ENCODE measurements at places on chromosomes 5 and 9. TPM values are rescaled to one million over a fixed set of nuclear protein-coding genes. Genes with fewer than 3 reads are reported as not detected.

DNA sequence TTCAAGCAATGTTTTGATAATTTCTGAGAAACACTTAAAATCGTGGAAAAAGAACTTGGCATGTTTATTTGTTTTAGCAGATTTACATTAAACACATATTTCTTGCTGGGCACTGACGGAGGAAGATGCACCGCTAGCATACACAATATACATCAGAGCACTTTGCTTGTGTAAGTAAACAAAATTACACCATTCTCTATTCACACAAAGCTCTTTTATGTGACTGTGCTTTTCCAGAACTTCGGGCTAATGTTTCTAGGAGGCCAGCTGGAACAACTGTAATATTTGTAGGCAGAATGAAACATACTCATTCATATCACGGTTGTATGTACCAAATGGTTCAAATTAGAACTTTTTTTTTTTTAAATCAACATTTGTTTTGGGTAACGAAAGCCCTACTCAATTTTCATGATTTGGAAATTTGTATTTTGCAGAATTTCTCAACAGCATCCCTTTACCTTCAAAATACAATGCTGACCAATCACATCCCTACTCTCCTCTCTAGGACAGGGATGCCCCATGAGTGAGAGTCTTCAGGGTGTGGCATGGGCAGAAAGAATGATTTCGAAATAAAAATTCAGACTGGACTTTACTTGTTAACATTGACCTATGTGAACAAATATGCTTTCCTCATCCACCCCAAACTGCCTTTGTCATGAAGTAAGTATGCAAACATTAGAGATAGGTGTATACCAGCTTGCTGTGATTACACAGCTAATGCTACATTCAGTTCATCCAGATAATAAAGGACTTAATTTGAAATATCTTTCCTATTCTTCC, 425.1 kb downstream of the BNC2 start:
- no peak for DNase-seq

DNA sequence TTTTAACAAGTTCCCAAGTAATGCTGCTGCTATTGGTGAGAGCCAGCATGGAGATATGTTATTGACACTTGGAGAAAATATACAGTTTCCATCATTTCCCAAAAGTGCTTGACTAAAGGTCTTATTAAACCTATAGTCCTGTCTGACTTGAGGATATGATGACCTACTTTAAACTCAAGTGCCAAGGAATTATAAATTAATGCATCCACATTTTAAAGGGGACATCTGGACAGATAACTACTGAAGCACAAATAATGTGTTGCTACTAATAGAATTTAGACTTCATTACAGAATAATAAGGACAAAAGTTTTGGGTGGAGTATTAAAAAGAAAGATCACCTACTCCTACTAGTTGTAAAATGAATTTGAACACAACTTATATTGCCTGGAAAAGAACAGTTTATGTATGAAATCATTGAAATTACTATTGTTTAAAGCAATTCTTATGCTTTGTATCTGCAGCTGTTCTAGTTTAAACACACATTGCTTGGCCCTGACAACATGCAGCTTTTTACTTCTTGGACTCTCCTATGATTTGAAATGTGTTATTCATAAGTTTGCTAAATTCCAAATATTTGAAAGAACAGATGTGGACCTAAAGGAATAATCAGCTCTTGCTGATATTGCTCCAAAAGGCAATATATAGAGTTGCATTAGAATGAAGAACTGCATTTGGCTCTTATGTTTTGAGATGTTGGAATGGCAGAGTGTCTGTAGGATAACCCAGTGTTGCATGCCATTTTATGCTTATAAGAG, 73.4 kb downstream of the SGCD start:
- DNase-seq = no peak

DNA sequence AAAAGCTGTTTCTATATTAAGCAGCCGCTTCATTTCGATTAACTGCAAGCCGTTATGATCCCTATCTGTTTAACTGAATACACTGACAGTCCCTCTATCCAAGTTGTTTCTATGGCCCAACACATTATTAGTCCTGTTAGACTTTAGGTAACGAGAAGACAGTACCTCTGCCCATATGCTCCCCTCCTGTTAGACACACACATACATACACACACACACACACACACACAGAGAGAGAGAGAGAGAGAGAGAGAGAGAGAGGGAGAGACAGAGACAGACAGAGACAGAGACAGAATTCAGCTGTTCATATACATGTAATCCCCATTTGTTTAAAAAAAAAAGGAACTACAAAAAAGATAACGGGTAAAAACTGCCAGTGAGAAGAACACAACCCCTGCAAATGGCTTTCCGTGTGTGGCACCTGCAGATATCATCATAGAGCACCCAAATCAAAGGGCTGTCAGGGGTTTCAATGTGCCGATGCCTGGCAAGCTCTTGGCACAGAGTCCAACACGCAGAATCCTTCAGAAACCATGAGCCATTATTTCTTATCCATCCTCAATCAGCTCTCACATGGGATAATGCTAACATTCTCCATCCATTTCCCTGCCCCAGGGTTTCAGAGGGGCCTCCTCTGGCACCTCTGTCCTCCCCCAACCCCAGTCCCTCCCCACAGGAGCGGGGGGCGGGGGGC, 144.0 kb downstream of the MYO10 start:
- DNase-seq = no peak

REEP2 gene
- 26.9 TPM for total RNA-seq

PCDHAC2 gene
- total RNA-seq = 2.3 TPM

GRCh38 chr5:32613050-32613672, 27.8 kb downstream of the SUB1 start:
- peak; percentile 95 for DNase-seq

GABBR2 gene
- total RNA-seq = 6.7 TPM

DNA sequence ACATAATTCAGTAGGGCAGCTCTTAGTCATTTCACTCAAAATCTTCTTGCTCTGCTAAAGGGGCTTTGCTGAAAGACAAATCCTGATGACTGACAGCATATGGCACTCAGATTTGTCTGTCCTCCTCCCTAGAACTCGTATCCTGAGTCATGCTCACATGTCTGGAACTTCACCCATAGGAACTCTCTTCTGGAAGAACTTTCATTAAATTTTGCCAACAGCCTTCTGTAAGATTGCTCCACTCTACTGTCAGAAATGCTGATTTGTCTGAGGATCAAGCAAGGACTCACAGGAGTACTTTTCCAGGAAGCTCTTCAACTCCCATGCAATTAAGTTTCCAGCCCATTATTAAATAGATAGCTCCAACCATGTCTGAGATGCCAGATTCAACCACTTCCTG, 59.8 kb upstream of the SNX2 start:
- DNase-seq = no peak

GRCh38 chr5:142618130-142618523, 67.8 kb downstream of the FGF1 start:
- no peak for DNase-seq

DNA sequence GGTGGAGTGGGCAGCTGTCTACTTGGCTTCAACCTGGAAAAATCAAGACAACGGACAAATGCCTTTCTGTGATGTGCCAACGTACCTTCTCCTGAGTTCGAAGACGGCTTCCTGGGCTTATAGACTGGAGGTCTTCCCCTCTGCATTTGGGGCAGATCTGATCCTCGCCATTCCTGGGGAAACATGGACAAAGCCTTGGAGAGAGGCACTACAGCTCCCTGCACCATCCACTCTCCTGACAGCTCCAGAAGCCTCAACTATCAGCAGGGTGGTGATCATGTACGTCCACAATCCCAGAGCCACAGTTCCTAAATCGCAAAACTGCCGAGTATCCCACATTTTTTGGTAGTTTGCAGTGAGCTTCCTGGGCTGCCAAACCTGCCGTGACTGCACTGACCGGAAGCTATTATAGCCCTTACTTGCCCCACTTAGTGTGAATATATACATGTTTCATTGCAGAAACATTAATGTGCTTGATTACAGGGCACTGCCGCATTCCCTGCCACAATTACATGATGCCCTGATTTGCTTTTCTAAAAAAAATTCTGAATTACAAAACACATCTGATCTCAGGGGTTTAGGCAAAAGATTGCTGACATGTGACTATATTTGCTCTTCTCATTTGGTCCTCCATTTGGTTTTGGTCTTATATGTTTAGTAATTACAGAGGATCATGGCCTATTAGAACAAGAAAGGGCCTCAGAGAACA, 2.8 kb downstream of the TRAF1 start:
- no peak for DNase-seq

DNA sequence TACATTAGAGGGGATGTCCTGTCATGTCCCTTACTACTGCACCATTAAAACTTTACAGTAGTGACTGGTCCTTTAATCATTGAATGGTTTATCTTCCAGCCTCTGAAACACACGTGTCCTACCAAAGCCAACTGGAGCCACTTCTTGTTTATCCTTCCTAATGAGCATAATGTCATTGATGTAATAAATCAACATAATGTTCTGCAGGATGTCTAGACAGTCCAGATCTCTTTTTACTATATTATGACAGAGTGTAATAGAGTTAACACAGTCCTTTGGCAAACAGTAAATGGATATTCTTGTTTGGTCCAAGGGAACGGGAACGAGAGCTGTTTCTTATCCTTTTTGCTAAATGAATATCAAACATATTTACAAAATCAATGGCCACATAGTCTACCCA, 88.1 kb upstream of the PTPRD start:
- DNase-seq = no peak

LPAR1 gene
- total RNA-seq = 5.9 TPM

DNA sequence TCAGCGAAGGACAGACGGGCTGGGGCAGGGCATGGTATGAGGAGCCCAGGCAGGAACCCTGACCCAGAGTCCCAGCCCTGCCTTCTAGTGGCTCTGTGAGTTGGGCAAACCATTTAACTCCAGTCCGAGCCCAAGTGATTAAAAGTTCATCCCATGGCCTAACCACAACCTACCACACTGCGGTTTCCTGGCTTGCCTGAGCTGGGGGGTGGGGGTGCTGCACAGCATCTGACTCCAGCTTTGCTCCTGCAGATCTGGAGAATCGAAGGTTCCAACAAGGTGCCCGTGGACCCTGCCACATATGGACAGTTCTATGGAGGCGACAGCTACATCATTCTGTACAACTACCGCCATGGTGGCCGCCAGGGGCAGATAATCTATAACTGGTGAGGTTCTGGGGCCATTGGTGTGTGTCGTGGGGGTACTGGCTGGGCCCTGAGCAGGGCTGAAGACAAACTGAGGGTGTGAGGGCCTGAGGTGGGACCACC, 49.0 kb downstream of the STOM start:
- peak; percentile 44 for DNase-seq

DNA sequence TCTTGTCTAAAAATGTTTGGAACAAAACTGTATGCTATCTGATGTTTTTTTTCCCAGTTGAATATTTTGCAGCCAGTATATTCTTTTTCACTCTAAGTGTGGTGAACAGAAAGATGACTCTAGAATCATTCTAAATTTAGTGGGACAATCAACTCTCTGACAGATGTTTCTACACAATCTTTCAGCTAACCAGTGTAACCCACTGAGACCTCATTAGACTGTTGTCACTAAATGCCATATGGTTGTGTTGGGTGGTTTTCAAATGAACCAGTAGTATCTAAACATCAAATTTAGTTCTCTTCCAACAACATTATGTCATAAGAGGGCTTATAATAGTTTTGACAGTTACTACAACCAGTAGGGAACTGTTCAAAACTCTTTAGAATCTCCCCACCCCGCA, 129.6 kb upstream of the PRLR start:
- DNase-seq = no peak

DND1 gene
- total RNA-seq = 1.6 TPM

PCDHB6 gene
- 0.66 TPM for total RNA-seq

GRCh38 chr9:99108131-99108530, 3.2 kb downstream of the TGFBR1 start:
- DNase-seq = no peak

- DNase-seq = no peak
Observed at GRCh38 chr5:27592231-27592630, 553.8 kb upstream of the CDH9 start.

DNA sequence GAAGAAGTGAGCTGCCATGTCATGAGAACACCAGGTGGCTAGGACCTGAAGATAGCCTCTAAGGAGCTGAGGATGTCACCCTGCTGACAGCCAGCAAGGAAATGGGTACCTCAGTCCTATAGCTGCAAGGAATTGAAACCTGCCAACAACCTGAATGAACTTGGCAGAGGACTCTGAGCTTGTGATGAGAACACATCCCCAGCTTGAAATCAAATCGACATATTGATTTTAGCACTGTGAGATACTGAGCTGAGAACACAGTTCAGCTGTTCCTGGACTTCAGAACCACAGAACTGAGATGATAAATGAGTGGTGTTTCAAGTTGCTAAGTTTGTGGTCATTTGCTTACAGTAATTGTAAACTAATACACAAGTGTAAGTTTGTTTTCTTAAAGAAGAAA, 5.5 kb upstream of the RASEF start:
- no peak for DNase-seq

GRCh38 chr5:53557386-53557785, 3.1 kb upstream of the NDUFS4 start:
- no peak for DNase-seq

ZCCHC10 gene
- total RNA-seq = 35.1 TPM

DNA sequence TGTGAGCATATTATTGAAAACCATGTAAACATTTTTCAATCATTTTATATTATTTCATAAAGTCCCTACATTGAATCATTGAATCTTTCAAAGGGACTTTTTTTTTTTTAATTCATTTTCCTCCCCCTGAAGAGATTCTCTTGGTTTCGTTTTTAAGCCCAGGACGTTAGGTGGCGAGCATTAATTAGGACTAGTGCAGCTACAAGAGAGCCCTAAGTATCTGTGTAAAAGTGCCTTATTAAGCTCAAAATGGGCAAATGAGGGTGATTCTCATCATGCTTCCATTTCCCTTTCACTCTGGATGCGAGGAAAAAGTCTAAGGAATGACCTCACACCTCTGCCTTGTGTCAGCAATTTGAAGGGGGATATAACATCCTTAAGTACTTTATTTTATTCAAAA, 517.9 kb upstream of the ITGA1 start:
- DNase-seq = no peak

NUP214 gene
- 56.7 TPM for total RNA-seq

- DNase-seq = no peak
Observed at GRCh38 chr5:38077652-38078051, 180.7 kb upstream of the EGFLAM start.

DNA sequence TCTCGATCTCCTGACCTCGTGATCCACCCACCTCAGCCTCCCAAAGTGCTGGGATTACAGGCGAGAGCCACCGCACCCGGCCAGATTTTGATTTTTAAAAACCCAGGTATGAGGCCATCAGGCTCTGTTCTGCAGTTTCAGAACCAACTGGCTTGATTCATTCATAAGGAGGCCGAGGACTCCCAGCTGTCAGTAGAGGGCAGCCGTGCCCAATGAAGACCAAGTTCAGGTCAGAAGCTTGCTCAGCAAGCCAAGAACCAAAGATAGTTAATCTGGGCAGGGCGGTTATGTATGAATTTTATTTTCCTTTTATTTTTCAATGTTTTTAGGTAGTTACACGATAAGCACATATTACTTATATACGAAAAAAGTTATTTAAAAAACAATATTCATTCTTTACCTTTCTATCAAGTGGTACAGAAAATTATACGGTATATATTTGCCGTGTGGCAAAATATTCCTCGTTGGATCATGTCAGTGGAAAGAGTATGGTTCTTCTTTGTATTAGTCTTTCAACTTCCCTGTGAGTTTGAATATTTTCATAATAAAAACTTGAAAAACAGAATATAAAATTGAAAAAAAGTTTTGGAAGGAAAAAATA, 18.0 kb downstream of the MGAT1 start:
- DNase-seq = peak; percentile 89

GRCh38 chr9:110241260-110241857, 14.9 kb downstream of the TXN start:
- no peak for DNase-seq
